ENCODE measurements at places on chromosomes 3 and 15.

GRCh38 chr3:195348426-195349115, 77.6 kb upstream of the XXYLT1 start:
- DNase-seq: no peak

- no peak for DNase-seq
Observed at GRCh38 chr15:93073465-93073952, 15.5 kb downstream of the RGMA start.

DNA sequence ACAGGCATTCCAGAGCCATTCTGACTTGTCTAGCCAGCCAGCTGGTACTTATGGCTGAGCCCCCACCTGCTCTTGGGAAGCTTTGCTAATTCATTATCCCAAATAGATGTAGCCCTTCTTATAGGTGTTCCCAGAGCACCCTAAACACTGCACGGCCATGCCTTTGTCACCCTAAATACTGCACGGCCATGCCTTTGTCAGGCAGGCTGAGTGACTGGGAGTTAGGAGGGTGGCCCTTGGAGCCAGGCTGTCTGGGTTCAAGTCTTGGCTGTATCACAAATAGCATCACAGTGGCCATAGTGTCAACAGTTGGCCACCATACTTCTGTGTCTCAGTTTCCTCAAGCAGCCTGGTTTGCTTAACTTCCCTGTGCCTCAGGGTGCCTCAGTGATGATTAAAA, 292.3 kb downstream of the ADAMTS17 start:
- DNase-seq: no peak

- no peak for DNase-seq
Observed at GRCh38 chr3:62379321-62379798, 6.0 kb upstream of the FEZF2 start.

- no peak for DNase-seq
Observed at GRCh38 chr3:32990116-32990515, 38.7 kb downstream of the CCR4 start.

DNA sequence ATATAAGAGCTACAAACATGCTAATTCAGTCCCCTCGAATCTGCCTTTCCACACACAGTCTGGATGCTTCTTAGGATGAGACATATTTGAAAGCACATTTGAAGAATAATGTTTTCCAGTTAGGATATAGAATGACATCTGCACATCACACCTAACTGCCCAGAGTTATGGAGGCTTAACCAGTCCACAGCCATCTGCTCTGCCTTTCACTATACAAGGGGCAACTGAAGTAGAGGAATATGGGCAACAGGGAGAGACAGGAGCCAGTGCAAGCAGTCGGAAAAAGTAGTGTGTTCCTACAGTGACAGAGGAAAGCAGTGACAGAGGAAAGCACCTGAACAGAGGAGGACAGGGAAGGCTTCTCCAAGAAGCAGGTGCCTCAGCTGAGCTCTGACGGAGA, 79.0 kb upstream of the CLDN18 start:
- DNase-seq: no peak
